CD4-positive, alpha-beta T cell treated with Interleukin-21 for 1 hour (primary cell): ENCODE measurements at places on chromosomes 12 and 14.

GRCh38 chr14:93041830-93042229 is 73.9 kb downstream of the ITPK1 start:
- DNase-seq: no peak

DNA sequence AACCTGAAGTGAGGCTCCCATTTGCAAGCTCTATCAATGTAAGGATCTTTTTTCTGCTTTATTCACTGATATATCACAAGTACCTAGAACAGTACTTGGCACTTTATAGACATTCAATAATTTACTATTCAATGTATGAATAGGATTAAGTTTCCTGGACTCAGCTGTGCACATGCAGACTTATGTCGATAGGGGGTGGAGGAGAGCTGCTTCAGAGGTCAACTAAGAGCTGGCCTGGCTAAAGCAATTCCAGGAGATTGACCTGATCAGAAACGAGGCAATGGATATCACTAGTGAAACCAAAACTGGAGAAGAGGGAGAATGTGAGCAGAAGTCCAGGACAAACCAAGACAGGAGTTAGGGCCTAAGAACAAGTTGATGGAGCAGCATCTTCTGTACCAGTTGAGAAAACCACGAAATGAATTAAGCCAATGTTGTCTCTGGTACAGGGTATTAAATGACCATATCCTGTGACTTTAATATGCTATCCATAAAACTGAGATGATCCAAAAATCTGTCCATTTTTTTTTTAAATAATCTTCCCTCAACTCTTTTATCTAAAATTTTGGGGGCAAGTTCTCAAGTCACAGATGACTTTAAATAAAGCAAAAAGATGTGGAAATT is 169.2 kb downstream of the PIK3C2G start:
- no peak for DNase-seq

DNA sequence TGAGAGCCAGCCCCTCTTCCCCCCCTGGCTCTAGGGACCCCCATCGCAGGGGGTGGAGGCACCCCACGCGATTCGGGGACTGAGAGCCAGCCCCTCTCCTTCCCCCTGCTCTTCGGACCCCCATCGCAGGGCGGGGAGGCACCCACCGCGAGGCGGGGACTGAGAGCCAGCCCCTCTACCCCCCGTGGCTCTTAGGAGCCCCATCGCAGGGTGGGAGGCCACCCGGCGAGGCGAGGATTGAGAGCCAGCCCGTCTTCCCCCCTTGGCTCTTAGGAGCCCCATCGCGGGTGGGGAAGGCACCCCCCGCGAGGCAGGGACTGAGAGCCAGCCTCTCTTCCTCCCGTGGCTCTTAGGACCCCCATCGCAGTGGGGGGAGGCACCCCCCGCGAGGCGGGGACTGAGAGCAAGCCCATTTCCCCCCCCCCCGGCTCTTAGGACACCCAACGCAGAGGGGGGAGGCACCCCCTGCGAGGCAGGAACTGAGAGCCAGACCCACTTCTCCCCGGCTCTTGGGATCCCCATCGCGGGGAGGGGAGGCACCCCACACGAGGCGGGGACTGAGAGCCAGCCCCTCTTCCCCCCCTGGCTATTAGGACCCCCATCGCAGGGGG is 45.6 kb downstream of the DDX11 start:
- peak; percentile 5 for DNase-seq

DNA sequence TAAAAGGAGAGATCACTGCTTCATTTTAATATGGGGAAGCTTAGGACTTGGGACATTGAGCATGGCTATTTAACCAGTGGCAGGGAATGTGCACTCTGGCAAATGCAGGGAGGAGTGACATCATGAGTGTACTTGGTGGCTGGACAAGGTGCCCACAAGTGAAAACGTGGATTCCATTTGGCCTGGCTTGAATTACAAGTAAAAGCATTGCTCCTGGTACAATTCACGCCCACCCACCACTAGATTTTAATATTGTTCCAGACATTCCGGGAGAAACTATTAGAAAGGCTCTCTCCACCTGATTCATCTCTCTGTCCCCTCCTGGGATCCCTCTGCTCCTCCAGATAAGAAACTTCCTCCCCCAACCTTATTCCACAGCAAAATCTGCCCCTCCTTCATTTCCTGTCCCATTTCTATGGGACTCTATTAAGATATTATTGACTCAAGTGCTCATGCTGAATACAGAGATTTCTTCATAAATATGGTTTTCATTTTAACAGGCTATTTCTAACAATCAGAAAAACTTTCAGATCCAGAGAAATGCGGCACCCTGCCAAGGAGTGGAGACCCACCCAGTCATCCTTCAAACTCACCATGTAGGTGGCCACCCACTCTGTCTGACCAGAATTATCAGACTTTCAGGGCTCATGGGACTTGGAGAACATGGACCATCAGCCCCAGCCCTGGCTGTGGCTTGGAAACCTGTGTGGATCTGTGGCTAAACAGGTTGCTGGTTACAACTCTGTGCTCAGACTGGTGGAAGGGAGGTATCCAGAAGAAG is 43.2 kb downstream of the SSPN start:
- DNase-seq: no peak

- DNase-seq: peak; percentile 31
These were observed 51.3 kb upstream of the PLBD1 start for GRCh38 chr12:14618983-14619382.

DNA sequence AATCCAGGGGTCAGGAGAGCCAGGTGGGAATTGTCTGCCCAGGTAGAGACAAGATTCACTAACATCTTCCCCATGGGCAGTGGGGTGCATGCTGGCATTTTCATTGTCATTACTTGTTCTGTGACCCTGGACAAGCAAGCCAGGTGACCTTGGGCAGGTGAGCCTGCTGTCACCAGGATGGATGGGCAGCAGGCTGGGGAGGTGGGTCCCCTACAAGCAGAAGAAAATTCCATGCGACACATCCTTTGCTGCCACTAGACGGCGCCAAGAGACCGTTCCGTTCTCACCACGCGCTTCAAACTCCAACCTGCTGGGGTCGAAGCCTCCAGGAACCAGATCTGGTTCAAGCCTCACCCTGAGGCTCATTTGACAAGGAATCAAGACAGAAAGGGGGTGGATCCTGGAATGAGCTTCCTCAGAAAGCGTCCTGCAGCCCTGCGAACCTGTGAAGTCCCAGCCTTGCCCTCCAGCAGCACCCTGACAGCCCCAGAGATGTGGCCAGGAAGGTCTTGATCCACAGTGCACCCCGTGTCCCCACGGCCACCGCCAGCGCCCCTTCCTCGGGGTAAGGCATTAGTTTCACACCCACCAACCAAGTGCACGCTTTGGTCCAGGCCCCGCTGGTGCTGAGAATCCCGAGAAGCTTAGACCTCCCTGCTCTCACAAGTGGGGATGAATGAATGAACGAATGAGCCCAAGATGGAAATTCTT is 3.2 kb upstream of the DYNC1H1 start:
- peak; percentile 83 for DNase-seq

GRCh38 chr14:96754845-96755184 is 42.4 kb upstream of the VRK1 start:
- no peak for DNase-seq

- no peak for DNase-seq
These were observed 2.7 kb downstream of the PCNX1 start for GRCh38 chr14:70909733-70910614.
